Vagina (tissue), 2 donors: ENCODE measurements at places on chromosomes 6 and 20.

GRCh38 chr6:147325557-147325956 lies 121.3 kb downstream of the STXBP5 start:
- no peak for DNase-seq

DNA sequence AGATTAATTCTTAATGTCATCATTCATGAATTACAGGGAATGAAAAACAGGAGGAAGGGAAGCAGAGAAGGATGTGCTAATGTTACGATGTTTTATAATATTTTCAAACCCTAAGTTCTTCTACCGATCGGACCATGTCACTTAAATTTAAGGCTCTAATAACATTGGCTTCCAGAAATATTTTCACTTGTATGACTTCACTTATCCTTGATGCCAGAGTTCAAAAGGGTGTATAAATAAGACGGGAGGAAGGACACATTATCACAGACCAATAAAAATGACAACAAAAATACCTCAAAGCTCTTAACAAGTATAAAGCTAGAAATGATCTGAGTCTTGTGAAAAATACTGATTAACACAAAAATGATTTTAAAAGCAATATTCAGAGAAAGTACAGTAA lies 370.4 kb upstream of the CITED2 start:
- no peak for DNase-seq

DNA sequence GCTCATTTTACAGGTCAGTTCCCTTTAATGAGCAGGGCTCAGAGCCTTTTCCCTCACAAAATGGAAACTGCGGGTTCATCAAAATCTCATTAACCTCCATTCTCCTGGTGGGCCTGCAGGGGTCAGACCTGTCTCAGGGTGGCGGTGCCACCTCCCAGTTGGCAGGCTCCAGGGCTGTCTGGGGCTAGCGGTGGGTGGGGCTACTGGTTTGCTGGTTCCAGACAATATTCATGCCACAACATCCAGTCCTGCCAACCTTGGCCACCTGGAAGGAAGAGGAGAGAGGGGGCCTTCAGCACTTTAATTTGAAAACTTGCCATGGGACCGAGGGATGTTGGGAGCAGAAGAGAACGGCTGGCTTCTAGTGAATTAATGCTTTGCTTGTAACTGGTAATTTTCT lies 41.9 kb upstream of the CTNNBL1 start:
- no peak for DNase-seq

DNA sequence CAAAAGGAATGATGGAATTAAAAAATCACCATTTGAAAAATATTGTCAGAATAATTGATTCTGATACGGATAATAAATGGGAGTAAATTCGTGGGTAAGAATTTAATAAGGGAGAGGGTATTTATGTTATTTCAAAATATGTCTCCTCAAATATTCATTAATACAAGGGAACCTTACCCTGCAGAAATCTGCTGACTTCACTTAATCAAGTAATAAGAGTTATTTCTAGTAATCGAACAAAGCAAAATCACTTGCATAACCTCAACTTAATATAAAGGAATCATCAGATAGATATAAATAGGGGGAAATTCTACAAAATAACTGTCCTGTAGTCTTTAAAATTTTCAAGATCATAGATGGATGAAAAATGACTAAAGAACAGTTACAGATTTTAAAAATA lies 1164.7 kb upstream of the GJE1 start:
- no peak for DNase-seq

DNA sequence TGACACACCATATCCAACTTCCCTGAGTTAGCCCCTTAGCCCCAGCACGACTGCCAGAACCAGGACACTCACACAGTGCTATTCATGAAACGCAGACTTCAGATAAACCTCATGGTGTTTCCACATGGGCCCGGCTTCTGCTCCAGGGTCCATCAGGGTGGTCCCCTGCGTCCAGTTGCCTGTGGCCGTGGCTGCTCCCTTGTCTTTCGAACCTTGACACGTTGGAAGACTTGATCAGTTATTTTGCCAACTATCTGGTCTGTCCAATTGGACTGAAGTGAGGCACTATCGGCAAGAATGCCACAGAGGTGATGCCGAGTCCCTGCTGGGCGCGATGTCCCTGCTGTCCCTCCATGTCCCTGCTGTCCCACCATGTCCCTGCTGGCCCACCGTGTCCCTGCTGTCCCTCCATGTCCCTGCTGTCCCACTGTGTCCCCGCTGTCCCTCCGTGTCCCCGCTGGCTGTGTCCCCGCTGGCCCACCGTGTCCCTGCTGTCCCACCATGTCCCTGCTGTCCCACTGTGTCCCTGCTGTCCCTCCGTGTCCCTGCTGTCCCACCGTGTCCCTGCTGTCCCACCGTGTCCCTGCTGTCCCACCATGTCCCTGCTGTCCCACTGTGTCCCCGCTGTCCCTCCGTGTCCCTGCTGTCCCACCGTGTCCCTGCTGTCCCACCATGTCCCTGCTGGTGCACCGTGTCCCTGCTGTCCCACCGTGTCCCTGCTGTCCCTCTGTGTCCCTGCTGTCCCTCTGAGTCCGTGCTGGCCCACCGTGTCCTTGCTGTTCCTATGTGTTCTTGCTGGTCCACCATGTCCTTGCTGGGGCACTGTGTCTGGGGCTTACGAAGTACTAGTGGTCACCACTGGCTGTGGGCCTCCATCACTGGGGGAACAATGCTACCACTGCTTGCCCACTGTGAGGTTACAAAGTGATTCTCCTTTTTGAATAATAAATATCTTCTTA lies 251.4 kb downstream of the DLL1 start:
- no peak for DNase-seq

GRCh38 chr6:149482545-149483333 lies 2.1 kb downstream of the ZC3H12D start:
- DNase-seq = no peak

GRCh38 chr20:63400486-63401210 lies 39.5 kb upstream of the CHRNA4 start:
- no peak for DNase-seq

GRCh38 chr6:142744836-142745235 lies 200.1 kb downstream of the HIVEP2 start:
- no peak for DNase-seq

GRCh38 chr6:39411465-39411864 lies 89.0 kb upstream of the KCNK16 start:
- DNase-seq = no peak
